Fibroblast of the conjunctiva (primary cell): ENCODE measurements at places on chromosomes 5 and 9.

GRCh38 chr9:99725852-99726251 is 95.8 kb upstream of the NR4A3 start:
- DNase-seq: no peak

DNA sequence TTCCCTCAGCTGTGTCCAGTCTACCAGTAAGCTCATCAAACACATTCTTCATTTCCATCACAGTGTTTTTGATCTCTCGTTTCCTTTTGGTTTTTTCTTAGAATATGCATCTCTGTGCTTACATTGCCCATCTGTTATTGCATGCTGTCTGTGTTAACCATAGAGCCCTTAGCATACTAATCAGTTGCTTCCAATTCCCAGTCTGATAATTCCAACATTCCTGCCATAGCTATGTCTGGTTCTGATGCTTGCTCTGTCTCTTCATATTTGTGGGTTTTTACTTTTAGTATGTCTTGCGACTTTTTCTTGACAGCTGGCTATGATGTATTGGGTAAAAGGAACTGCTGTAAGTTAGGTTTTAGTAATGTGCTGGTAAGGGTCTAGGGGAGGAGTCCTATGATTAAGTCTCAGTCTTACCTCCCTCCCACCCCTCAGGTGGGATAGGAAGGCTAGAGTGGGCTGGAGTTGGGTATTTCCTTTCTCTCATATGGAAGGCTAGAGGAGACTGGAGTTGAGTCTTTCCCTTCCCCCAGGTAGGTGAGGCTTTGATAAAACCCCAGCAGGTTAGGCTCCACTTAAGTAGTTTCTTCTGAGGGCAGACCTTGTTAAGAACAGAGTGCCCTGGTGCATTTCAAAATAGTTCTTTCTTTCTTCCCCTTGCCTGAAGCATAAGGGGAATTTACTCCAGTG is 99.1 kb upstream of the RASGRF2 start:
- DNase-seq: no peak

DNA sequence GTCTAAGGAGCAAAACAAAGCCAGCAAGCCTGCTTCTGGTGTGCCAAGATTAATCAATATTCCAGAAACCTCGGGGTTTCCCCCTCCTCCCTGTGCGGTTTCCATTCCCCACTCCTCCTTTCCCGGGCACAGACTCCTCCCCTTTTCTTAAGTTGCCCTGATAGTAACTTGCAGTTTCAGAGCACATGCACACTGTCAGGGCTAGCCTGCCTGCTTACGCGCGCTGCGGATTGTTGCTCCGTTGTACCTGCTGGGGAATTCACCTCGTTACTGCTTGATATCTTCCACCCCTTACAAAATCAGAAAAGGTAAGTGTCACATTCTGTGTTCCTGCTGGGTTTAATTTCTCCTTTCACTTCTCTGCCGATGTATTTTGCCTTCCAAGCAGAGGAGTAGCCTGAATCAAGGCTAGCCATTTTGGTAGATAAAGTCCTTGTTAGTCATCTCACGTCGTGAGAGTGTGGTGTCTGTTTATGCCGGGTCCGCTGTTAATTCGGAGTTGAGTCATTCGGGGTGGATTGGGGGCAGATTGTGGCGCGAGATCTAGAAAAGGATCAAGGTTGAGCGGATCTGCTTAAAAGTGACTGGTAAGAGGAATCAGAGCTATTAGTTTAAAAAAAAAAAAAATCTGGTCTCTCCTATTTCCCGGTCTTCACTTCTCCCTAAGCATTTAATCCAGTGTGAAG is at the start of gene SLC1A3:
SLC1A3 (plus strand) TSS at position 179 of the 686 bp plus-strand sequence. CDS start 1,818 bp downstream, outside the sequence.
- DNase-seq: peak; percentile 51

- no peak for DNase-seq
Measured at GRCh38 chr5:130885027-130885426, 280.0 kb downstream of the HINT1 start.

DNA sequence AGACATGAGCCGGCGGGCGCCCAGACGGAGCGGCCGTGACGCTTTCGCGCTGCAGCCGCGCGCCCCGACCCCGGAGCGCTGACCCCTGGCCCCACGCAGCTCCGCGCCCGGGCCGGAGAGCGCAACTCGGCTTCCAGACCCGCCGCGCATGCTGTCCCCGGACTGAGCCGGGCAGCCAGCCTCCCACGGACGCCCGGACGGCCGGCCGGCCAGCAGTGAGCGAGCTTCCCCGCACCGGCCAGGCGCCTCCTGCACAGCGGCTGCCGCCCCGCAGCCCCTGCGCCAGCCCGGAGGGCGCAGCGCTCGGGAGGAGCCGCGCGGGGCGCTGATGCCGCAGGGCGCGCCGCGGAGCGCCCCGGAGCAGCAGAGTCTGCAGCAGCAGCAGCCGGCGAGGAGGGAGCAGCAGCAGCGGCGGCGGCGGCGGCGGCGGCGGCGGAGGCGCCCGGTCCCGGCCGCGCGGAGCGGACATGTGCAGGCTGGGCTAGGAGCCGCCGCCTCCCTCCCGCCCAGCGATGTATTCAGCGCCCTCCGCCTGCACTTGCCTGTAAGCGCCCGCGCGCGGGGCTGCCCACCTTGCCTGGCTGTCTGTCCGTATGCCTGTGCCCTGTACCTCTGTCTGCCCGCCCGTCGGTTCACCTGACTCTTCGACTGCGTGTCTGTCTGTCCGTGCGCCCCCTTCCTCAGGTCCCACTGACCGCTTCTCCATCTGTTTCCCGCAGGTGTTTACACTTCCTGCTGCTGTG is 412 bp downstream of the FGF18 start:
- DNase-seq: no peak

- no peak for DNase-seq
Measured at GRCh38 chr9:105385381-105385985, 62.4 kb upstream of the FSD1L start.

DNA sequence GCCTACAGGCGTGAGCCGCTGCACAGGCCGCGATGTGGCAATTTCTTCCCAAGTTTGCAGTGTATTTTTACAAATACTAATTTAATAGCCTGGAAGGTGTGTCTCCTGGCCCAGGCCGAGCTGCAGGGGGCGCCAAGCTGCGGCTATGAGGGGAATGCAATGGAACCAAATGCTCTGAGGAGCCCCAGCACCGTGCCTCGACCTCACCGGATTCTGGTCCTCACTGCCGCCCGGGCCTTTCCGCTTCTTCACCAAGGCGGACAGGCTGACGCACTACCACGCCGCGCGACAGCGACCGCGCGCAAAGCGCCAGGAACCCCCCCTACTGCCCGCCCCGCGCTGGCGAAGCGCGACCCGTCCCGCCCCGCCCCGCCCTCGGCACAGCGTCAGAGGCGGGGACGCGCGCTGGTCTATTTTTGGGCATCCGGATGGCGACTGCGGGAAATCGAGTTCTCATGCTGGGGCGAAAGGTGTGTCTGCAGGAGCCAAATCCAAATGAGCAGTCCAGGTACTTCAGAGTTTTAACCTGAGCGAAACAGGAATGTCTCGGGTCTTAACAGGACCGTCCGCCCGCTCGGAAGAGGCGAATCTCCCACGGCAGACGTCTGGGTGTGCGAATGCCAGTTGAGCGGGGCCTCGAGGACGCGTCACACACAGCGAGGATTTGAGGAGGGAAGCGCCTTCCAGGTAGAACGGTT is 31.7 kb upstream of the PRXL2C start:
- peak; percentile 53 for DNase-seq

DNA sequence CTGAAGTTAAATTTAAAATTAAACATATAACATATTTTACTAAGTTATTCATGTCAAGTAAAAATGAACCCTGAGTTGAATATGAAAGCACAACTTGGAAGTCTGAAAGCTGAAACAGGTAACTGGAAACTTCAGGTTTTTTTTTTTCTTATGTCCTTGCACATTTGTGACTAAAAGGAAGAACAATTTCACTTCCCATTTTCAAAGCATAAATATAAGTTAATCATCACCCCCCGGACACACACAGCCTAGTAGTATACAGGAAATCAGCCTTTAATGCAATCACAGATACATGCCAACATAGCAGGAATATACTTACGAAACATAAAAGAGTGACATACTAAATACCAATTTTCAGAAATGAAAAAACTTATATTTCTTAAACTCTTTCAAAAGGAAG is 225.9 kb downstream of the RFX3 start:
- no peak for DNase-seq

GRCh38 chr5:73355108-73355507 is 93.5 kb downstream of the FOXD1 start:
- no peak for DNase-seq

GRCh38 chr5:119287547-119288111 is 68.2 kb upstream of the TNFAIP8 start:
- DNase-seq: no peak

GRCh38 chr5:177370488-177371119 is 12.9 kb downstream of the RGS14 start:
- peak; percentile 86 for DNase-seq

DNA sequence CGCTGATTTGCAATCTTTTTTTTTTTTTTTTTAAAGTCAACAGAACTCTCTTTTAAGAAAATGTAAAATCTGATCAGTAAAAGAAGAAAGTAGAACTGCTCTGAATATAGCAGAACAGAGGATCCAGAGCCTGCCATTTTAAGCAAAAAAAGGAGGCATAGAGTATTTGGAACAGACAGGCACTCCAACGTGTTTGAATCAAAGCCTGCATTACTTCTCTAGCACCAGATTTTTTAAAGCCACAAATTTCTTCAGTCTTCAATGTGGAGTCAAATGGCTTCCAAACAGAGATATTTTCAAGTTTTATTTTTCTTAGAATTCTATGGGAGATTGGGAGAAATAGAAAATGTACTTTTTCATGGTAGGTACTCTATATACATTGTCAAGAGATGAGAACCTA is 5.1 kb downstream of the PAIP1 start:
- DNase-seq: no peak

GRCh38 chr5:63774939-63775338 is 187.3 kb downstream of the HTR1A start:
- DNase-seq: no peak

GRCh38 chr9:78677326-78677725 is 380.4 kb downstream of the PSAT1 start:
- DNase-seq: no peak

DNA sequence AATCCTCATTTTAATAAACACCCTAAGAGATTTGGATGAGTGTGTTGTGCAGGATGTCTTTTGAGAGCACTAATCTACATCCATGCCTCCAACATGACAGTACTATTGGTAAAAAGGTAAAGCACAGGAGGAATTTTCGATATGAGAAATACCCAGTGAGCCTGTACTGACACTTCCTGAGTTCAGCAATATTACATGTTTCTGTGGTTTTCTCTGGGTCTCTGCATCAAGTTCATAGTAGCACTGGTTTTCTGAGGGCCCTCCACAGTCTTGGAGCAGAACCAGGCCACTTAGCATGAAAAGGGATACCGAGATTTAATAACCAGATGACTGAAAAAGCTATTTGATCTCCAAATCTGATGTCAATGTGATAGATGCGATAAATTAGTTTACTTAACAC is 524.1 kb downstream of the TMEM38B start:
- no peak for DNase-seq

DNA sequence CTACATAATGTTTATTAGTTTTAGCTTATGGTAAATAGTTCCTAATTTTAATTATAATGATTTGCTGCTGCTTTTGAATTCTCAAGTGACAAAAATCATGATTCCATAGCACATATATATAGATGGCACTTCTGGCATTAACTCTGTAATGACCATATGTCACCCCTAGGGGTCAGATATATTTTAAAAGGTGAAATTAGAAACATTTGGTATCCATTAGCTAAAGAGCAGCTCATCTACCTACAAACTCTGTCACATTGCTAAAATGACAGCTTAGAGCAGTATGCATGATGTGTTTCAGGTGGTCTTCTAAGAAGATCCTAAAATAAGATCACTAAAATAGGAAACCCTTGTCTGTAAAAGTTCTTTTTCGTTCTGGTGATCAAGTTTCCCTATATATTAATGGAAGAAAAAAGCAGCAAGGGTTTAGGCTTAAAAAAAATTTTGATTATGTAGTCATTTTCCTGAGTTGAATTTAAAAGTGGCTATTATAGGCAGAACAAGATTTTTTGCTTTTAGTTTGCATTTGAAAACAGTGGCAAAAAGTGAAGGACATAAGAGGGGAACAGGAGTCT is 157.7 kb upstream of the POU5F2 start:
- DNase-seq: no peak

DNA sequence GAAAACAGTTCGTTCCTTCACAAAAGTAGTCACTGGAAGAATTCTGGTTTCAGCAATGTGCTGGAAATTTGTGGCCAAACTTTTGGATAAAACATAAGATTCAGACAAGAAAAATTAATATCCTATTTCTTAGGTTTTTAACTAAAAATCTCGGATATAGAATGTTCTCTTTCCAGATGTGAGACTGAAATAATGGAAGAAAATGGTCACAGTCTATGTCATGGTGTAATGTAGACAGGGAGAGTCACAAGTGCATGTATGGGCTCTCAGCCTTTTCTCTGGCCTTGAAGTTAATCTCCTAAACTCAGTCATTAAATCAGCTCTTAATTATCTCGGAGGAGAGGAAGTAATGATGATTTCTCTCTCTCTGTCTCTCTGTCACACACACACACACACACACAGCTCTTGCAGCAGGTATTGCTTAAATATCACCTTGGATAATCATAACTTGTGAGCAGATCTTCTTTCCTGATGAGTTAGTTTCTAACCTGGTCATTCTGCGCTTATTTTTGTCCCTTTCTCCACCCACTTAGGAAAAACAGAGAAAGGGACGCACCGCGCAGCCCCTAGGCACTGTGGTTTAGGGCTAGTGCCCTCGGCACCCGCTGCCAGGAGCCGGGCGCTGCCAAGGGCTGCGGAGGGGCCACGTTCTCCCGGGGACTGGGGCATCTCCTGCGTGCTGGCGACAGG is 672 bp upstream of the ITGA2 start:
- no peak for DNase-seq

- no peak for DNase-seq
Measured at GRCh38 chr5:160310552-160311295, 1.6 kb downstream of the CCNJL start.

DNA sequence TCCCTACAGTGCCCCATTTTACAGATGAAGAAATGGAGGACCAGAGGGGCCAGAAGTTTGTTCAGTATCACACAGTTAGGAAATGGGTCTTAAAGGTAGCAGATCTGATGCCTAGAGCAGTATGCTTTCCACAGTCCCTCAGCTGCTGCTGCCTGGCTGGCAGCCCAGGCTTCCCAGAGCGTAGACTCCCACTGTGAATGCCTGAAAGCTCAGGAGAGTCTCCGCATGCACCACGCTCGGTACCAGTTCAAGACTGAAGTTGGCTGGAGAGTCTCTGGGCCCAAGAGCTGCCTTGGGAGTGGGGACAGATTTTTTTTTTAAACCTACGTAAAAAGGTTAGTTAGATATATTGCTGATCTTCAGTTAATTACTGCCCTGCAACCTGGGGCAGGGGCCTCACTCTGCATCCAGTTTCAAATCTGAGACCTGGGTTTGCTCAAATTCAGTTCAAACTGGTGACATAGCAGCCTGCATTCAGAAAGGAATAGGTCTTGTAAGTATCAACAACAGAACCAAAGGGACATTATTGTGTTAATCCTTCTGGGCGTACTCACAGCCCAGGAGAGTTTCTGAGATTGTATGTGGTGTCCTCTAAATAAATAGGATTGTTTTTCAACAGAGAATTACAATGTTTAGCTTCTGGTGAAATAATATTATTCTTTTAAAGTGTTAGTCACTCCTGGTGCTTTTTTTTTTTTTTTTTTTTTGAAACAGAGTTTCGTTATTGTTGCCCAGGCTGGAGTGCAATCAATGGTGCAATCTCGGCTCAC is 8.3 kb downstream of the NANS start:
- no peak for DNase-seq
